Right atrium auricular region (tissue), 2 donors: ENCODE measurements at places on chromosomes 16 and 17. TPM values are rescaled to one million over a fixed set of nuclear protein-coding genes. Genes with fewer than 3 reads are reported as not detected.

GRCh38 chr17:79616801-79617200 lies 6.0 kb upstream of the RBFOX3 start:
- H3K27ac ChIP-seq, result no peak overlapping the region
- H3K27me3 ChIP-seq, result peaks cover 6% of the 10 kb centered on the region
- DNase-seq, result no peak
- H3K36me3 ChIP-seq, result no peaks in the 10 kb centered on the region
- no peaks in the 10 kb centered on the region for H3K4me1 ChIP-seq

GRCh38 chr17:50480854-50481490 lies 2.3 kb downstream of the RSAD1 start:
- H3K27me3 ChIP-seq, result no peaks in the 10 kb centered on the region
- H3K36me3 ChIP-seq, result peaks cover 33% of the 10 kb centered on the region
- no peak overlapping the region for H3K27ac ChIP-seq
- H3K4me1 ChIP-seq, result peaks cover 31% of the 10 kb centered on the region
- no peak overlapping the region for H3K4me3 ChIP-seq

- H3K4me3 ChIP-seq, result no peak overlapping the region
- DNase-seq, result no peak
- peaks cover 29% of the 10 kb centered on the region for H3K4me1 ChIP-seq
- no peaks in the 10 kb centered on the region for H3K27me3 ChIP-seq
- no peaks in the 10 kb centered on the region for H3K36me3 ChIP-seq
- H3K27ac ChIP-seq, result no peak overlapping the region
Observed at GRCh38 chr16:49757559-49758069, 98.3 kb downstream of the ZNF423 start.

The CDH8 gene
- not detected for total RNA-seq

DNA sequence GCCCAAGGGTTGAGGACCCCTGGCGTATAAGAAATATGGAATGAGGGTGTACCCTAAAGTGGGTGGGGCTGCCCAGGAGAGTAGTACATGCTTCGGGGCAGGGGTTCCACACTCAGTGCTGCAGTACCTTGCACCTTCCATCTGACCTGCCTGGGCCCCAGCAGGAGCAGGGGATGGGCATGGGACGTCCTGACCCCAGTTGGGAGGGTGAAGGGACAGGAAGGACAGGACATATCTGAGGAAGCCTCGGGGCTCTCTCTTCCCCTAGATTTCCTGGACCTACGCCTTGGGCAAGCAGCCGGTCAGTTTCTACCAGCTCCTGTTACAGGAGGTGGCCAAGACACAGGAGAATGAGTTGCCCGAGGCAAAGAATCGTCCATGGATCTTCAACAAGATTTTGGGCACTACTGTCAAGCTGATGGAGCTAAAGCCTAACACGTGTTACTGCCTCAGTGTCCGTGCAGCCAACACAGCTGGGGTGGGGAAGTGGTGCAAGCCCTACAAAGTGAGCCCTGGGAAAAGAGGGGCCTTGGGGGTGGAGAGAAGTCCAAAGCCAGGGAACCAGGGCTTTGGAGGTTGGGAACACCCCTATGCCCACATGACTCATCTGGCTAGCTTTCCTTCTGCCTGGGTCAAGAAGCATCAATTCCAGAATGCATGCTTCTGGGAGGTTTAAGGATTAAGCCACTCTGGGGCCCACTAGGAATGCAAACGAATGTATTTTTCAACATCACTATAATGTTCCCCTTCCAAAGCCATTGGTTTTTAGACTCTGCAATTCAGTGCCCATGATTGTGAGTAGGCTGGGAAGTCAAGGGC lies 7.9 kb downstream of the FNDC8 start:
- peaks cover 13% of the 10 kb centered on the region for H3K4me1 ChIP-seq
- H3K27ac ChIP-seq, result no peak overlapping the region
- DNase-seq, result no peak
- no peaks in the 10 kb centered on the region for H3K27me3 ChIP-seq

The TRAF4 gene
- total RNA-seq, result 3.3 TPM

The OR1A1 gene
- not detected for total RNA-seq

The CD300LB gene
- total RNA-seq, result 0.31 TPM

The OR3A3 gene
- not detected for total RNA-seq

GRCh38 chr17:78793415-78793814 lies 11.3 kb upstream of the CYTH1 start:
- peaks cover 42% of the 10 kb centered on the region for H3K4me1 ChIP-seq
- DNase-seq, result no peak
- no peak overlapping the region for H3K27ac ChIP-seq
- H3K36me3 ChIP-seq, result peaks cover 29% of the 10 kb centered on the region
- no peak overlapping the region for H3K4me3 ChIP-seq

GRCh38 chr17:69944406-69944805 lies 130.6 kb upstream of the KCNJ16 start:
- no peaks in the 10 kb centered on the region for H3K36me3 ChIP-seq
- H3K27ac ChIP-seq, result no peak overlapping the region
- no peaks in the 10 kb centered on the region for H3K4me1 ChIP-seq
- H3K4me3 ChIP-seq, result no peak overlapping the region

- H3K27ac ChIP-seq, result peak overlapping the region; percentile 78
- H3K4me1 ChIP-seq, result peaks cover 15% of the 10 kb centered on the region
- H3K4me3 ChIP-seq, result no peak overlapping the region
- no peaks in the 10 kb centered on the region for H3K27me3 ChIP-seq
- peak; percentile 90 for DNase-seq
Observed at GRCh38 chr17:38693700-38694329, 11.3 kb upstream of the MLLT6 start.

- H3K27me3 ChIP-seq, result no peaks in the 10 kb centered on the region
- DNase-seq, result no peak
- no peak overlapping the region for H3K27ac ChIP-seq
- no peaks in the 10 kb centered on the region for H3K36me3 ChIP-seq
Observed at GRCh38 chr16:88456356-88457292, 3.5 kb downstream of the ZFPM1 start.

The SCNN1G gene
- total RNA-seq, result not detected

DNA sequence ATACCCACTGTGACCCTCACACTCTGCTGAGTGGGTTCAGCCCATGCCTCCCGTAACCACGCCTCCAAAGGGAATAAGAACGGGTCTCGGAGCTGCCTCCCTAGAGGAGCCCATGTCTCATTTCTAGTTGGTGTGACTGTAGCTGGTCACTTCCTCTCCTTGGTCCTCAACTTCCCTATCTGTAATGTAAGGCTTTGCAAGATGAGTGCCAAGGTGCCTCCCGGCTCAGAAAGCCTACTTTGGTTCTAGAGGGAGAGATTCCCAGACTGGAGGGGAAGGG lies 20.8 kb downstream of the C16orf74 start:
- no peaks in the 10 kb centered on the region for H3K4me1 ChIP-seq
- no peaks in the 10 kb centered on the region for H3K36me3 ChIP-seq
- no peaks in the 10 kb centered on the region for H3K27me3 ChIP-seq
- H3K4me3 ChIP-seq, result no peak overlapping the region
- DNase-seq, result no peak

DNA sequence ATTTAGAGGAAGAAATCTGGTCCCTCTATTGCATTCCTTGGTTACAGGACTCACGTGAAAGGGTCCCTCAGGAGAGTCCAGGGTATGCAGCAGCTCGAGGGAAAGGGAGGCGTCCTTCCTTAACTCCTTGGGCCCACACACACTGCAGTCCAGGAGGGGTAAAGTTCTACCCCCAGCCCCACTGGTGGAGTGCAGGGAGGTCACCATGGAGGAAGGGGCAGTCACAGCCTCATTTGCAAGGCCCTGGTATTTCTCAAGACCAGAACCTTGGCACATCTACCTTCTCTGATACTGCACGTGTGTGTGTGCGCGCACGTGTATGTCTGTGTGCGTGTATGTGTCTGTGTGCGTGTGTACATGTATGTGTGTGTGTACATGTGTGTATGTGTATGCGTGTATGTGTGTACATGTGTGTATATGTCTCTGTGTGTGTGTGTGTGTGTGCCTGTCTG lies 11.1 kb downstream of the HIC1 start:
- H3K27ac ChIP-seq, result peak overlapping the region; percentile 85
- H3K27me3 ChIP-seq, result no peaks in the 10 kb centered on the region
- DNase-seq, result no peak

DNA sequence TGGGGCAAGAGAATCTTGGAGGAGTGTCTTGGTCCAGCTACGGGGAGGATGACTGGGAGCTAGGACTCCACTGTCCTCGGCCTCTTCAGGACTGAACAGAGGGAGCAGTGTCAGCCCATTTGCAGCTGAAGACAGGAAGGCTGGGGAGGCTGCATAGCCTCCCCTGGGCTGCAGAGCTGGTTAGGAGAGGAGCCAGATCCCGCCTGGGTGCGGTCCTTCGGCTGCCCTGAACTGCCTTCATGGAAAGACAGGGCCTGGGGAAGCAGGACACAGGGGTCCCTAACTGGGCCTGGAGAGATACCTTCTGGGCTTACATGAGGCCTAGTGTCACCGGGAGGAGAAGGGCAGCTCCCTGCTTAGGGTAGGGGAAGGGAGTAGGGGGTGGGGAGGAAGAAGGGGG lies 26.6 kb downstream of the UNC13D start:
- no peak overlapping the region for H3K4me3 ChIP-seq
- no peaks in the 10 kb centered on the region for H3K27me3 ChIP-seq

- no peak overlapping the region for H3K4me3 ChIP-seq
- DNase-seq, result no peak
- H3K27ac ChIP-seq, result no peak overlapping the region
- H3K4me1 ChIP-seq, result no peaks in the 10 kb centered on the region
- no peaks in the 10 kb centered on the region for H3K27me3 ChIP-seq
Observed at GRCh38 chr17:57523926-57524632, 221.0 kb downstream of the CCDC182 start.

The DHRS7C gene
- total RNA-seq, result 79.3 TPM

GRCh38 chr16:78785218-78785617 lies 685.8 kb downstream of the WWOX start:
- no peaks in the 10 kb centered on the region for H3K36me3 ChIP-seq
- H3K4me3 ChIP-seq, result no peak overlapping the region
- no peaks in the 10 kb centered on the region for H3K27me3 ChIP-seq
- H3K4me1 ChIP-seq, result no peaks in the 10 kb centered on the region
- no peak for DNase-seq

The HELZ gene
- 25.2 TPM for total RNA-seq

DNA sequence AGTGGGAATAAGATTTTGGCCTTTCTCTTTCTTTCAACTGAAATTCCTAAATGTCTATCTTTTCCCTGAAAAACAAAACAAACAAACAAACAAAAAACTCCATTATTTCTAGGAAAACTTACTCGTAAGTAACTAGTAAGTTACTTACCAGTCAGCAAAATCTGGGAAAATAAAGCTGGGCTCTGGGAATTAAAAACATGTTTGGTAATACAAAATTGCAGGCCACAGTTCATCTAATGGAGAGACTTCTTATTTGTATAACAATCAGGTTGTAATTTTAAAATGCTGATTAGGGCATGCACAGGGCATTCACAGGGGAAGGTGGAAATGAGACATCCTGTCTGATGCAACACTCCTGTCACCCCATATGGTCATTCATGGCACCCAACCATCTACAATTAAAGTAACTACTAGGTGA lies 3.8 kb upstream of the WIPI1 start:
- H3K36me3 ChIP-seq, result no peaks in the 10 kb centered on the region
- DNase-seq, result no peak
- H3K27me3 ChIP-seq, result no peaks in the 10 kb centered on the region
- H3K4me1 ChIP-seq, result no peaks in the 10 kb centered on the region
- peak overlapping the region; percentile 95 for H3K27ac ChIP-seq

DNA sequence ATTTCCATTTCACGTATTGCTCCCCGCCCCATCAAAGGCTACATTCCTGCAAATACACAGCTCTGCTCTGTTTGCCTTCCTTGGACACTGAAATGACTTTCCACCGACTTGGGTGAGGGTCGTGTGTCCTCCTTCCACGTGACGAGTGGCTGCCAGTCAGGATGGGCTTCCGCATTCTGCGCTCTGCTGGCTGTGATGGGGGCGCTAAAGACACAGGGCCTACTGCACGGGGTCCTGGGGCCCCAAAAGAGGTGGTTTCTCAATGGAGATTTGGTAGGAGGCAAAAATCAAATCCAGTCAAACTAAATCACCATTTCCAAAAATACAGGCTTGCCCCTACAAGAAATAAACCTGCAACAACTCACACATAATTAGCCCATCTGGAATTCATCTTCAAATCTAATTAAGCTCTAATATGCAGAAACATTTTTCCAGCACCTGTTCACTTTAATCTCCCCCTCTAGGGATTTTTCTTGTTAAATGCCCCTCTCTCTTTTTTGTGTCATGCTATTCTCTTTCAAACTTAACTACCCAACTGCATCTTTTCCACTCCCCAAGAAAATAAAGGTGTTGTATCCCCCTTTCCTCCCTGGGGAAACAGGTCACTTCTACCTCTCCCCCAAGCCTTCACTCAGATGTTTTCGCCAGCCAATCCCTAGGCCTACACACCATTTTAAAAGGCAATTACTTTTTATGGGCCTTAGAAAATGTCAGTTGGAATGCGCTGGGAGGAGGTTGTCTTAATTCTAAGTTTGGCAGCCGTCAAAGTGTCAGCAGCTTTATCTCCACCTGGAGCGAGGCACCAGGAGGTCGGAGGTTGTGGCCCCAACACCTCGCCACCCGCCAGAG lies 21.9 kb upstream of the FAAP100 start:
- peaks cover 39% of the 10 kb centered on the region for H3K36me3 ChIP-seq
- no peaks in the 10 kb centered on the region for H3K27me3 ChIP-seq
- DNase-seq, result no peak
- no peaks in the 10 kb centered on the region for H3K4me1 ChIP-seq
- H3K4me3 ChIP-seq, result no peak overlapping the region
- H3K27ac ChIP-seq, result no peak overlapping the region

- no peaks in the 10 kb centered on the region for H3K4me1 ChIP-seq
- no peaks in the 10 kb centered on the region for H3K27me3 ChIP-seq
- H3K36me3 ChIP-seq, result no peaks in the 10 kb centered on the region
- DNase-seq, result no peak
Observed at GRCh38 chr17:29870836-29871465, 59.1 kb downstream of the SSH2 start.

DNA sequence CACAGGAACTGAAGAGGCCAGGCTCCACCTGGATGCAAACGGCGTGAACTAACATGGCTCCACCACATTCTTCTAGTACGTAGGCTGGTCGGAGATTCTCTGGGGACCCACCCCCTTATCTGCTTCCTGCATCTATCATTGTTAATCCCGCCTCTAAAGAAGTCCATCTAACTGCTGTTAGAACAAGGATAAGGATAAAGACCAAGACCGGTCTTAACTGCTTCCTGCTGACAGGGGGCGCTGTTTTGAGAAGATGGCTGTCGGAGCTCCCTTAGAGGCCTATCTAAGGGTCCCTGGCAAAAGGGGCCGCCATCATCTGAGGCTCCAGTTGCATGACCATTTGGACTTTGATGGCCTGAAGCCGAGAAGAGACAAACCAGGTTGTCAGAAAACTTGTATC lies 25.8 kb upstream of the TNFSF12 start:
- H3K4me1 ChIP-seq, result no peaks in the 10 kb centered on the region
- DNase-seq, result no peak

- no peak overlapping the region for H3K27ac ChIP-seq
- DNase-seq, result no peak
- H3K27me3 ChIP-seq, result no peaks in the 10 kb centered on the region
- no peaks in the 10 kb centered on the region for H3K4me1 ChIP-seq
- H3K4me3 ChIP-seq, result no peak overlapping the region
- H3K36me3 ChIP-seq, result no peaks in the 10 kb centered on the region
Observed at GRCh38 chr16:72860726-72861562, 187.0 kb downstream of the ZFHX3 start.
